NCI-H1092 treated with DMSO at 0.1 percent for 48 hours (cell line): ENCODE measurements at places on chromosomes 12 and 14.

DNA sequence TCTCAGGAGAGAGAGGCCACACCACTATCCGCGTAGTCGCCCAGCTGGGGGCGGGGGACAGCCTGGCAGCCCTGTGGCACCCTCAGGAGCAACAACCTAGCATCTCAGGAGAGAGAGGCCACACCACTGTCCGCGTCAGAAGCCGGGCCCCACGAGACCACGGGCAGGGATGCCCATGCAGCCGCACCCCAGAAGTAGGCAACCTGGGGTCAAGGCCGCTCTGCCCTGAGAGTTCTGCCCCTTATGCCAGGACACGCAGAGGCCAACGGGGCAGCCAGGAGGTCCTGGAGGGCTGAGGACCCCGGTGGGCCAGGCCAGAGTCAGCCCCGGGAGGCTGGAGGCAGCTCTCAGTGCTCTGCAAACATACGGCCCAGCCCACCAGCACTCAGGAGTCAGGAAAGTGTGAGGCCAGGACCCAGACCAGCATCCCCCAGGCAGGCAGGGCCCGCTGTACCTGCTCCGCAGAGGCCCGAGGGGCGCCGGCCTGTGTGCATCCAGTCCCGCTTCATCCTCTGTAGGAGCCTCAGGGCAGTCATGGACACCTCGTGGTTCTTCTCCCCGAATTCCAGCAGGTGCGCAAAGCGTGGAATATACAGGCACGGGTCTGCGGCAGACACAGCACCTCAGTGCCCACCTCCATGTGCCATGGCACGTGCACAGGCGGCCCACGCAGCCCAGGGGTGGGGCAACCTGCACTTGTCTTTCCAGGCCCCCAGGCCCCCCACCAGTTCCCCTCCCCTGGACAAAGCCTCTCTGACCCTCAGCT, 7.3 kb upstream of the BTBD6 start:
- no peak for DNase-seq

DNA sequence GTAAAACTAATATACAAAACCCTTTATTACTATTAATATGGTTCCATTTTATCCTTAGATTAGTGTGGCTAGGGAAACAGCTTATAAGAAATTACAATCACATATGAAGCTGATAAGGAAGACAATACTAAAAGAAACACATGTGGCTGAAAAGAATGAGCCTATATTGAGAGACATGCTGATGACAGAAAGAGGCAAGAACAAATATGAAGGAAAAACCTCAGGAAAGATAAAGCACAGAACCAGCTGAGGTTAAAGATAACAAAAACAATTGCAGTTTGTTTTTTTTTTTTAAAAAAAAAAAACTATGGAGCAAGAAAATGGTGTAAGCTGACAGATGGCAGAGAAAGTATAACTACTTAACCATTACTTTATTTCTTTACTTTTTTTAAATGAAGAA, 69.2 kb upstream of the OSBPL8 start:
- no peak for DNase-seq

- no peak for DNase-seq
Observed at GRCh38 chr12:102435827-102436436, 44.4 kb downstream of the IGF1 start.

- no peak for DNase-seq
Observed at GRCh38 chr14:33834466-33835260, 116.2 kb downstream of the EGLN3 start.

DNA sequence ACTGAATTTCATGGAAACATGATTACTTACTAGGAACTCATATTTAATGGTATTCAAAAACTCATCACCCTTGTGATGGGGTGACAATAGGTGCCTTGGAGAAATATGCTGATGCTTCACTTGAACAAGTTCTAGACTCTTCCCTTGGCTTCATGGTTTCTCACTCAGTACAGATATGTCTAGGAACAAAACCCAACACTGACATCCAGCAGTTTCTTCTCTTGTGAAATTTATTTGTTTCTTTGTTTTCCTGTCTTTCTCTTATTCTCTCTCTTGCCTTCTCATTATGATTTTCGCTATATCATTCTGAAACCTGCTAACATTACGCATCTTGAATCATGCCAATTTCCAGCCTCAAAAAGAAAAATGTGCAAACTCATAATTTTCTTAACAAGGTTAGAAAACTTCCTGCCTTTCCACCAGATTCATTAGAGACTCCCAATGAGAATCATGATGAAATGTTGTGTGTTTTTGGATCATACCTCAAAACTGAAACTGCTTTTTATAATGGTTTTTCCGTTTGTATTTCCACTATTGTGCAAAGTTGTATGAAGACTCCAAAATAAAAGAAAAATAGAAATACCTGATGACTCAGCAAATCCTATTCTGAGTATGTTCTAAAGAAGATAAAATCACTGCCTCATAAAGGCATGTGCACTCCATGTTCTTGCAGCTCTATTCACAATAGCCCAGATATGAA, 1021.5 kb downstream of the TMEM121 start:
- DNase-seq, result no peak

DNA sequence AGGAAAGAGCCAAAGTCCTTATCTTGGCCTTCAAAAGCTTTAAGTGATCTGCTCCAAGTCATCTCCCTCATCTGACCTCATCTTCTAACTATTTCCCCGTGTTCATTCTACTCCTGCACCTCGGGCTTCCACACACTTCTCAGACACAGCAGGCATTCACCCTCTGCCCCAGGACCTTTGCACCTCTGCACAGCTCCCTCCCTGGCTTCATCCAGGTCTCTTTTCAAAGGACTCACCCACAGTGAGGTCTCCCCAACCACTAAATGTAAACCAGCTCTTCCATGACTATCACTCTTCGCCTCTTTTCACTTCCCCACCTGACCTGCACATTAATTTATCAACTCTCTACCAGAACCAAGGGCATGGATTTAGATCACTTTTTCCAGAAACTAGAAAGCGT, 161.8 kb downstream of the PIWIL1 start:
- DNase-seq, result no peak

GRCh38 chr12:53097564-53098353, at the start of gene IGFBP6:
IGFBP6 (plus strand) TSS chr12:53097667; CDS start chr12:53097718, 51 bp downstream.
- DNase-seq, result peak; percentile 35

- no peak for DNase-seq
Observed at GRCh38 chr14:65195042-65195719, 92.9 kb upstream of the MAX start.

DNA sequence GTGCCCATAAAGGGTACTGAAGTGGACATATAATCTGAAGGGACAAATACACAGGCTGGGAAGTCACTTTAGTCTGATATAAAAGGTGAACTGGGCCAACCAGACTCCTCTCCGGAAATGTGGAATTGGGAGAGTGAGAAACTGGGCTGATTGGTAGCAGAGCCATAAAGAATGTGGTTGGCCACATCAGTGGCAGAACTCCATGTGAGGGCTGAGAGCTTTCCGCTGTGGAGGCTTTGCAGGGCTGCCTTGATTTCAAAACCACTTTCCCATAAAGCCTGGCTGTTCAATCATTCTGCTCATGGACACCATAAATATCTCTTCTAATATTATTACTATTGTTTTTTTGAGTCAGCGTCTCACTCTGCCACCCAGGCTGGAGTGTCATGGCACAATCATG, 220.3 kb downstream of the MON2 start:
- no peak for DNase-seq

DNA sequence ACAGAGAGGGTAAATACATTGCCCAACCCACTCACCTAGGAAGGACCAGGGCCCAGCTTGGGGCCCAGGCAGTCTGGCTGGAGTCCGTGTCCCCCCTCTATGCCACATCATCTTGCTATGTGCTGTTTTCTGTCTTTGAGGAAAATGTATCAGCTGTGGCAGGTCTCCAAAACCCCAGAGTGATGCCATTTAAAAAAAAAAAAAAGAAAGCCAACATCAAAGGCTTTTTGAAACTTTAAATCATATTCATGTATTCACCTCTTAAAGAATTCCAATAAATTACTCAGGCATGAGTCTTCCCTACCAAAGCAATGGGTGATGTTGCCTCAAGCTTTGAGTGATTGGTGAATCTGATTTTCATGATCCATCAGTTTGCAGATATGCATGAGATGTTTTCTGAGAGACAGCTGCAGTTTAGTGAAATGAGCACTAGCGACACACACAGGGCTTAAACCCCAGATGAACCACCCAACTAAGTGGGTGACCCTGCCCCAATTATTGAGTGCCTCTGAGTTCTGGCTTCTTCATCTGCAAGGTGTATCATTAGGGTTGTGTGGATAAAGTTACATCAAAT, 6.1 kb downstream of the KRT81 start:
- DNase-seq, result no peak

DNA sequence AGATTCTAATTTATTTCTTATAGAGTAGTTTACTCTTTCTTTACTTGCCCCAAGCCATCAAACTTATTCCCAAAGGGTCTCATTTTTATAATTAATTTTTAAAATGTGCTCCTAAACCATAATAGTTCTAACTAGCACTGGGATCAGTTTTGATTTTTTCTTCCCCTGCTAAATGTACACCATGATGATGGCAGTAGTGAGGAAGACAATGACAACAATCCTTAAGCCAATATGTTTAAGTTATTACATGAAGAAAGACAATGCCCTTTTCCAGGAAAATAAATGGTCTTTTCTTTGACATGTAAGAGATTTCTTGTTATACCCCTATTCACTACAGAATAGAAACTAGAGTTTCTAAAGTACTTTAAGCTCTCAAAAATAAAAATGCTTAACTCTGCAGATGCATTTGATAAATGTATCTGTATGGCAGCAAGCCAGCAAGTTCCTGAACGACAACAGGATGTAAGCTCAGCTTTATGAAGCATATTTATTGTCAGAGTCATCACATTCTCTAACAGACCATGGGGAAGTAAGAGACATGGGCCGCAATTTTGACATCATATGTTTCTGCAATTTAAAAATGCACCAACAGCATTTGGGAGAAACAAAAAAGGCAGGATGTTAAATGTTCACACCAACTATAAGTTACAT, 36.0 kb upstream of the SNX6 start:
- no peak for DNase-seq

GRCh38 chr12:27801630-27802029, 21.6 kb upstream of the MANSC4 start:
- no peak for DNase-seq

DNA sequence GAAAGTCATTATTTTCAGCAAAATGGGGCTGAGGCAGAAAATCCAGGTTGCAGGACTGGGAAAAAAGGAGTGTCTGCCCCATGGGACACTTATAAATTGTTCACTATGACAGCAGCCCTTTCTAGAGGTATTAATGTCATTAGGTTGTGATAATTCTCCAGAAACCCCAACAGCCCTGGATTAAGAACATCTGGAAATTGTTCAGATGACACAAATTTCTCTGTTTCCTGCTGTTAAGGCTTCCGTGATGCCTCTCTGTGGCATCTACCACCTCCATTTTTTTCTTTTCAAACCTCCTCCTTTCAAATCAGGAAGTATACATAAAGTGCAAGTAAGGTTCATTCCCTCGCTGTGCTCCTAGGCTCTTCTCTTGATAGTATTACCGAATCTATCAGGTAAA, 25.6 kb downstream of the EGLN3 start:
- DNase-seq, result no peak

GRCh38 chr12:15963271-15963670, 52.1 kb downstream of the DERA start:
- DNase-seq, result no peak

DNA sequence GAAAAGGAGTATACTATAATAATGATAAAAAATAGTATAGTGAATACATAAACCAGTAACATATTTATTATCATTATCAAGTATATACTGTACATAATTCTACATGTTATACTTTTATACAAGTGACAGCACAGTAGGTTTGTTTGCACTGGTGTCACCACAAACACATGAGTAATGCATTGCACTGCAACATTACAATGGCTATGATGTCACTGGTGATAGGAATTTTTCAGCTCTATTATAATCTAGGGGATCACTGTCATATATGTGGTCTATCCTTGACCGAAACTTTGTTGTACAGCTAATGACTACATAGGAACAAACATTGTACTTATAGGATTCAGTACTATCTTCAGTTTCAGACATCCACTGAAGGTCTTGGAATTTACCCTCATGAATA, 165.8 kb upstream of the SYT1 start:
- no peak for DNase-seq

- DNase-seq, result no peak
Observed at GRCh38 chr12:102487226-102487625, 6.9 kb upstream of the IGF1 start.

DNA sequence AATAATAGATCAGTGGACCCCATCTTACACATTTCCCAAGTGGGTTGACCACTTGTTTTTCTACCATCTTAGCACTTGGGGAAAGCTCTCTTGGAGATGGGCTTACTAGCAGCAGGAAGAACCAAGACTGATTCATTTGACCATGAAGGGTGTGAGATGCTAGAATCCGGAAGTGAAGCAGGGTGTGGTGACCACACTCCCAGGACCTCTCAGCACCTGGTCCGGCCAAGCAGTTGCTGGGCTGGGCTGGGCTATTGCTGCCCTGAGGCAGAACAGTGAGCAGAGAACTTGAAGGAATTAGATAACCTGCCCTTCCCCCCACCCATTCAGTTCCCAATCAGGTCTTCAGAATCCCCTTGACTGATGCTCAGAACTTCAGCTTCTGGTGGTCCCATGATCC, 24.4 kb downstream of the ADCY6 start:
- no peak for DNase-seq

DNA sequence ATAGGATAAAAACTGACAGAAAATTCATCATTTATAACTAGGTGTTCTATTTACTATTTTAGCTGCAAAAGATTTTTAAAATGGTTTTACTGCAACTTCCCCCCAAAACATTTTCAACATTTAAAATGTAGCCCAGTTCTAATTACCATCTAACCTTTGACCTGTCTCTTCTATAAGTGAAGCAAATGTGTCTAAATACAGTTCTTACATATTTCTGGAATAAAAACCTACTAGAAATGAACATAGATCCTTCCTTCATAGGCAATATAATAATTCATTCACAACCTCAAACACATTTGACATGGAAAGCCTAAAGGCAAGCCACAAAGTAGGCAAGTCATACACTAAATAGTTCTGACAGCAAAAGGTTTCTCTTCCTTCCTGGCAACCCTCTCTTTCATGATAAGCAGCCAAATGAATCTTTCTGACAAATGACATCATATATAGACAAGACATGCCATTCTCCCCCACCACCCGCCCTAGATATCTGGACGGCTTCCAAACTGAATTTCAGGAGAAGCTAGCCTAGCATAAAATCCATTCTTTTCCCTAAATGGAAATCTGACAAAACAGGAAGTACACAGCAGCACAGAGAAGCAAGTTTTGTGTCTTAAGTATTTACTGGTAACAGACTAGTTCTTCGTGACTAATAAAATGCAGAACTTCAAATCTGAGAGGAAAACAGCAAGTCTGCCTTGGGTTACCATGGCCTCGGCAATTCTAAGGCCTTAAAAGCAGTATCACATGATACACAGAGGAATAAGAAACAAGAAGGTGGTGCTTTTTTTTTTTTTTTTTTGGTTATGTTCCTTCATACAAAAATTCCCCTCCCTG, 17.2 kb upstream of the ARID4A start:
- no peak for DNase-seq

- DNase-seq, result no peak
Observed at GRCh38 chr12:95443459-95443858, 30.5 kb upstream of the METAP2 start.

- DNase-seq, result peak; percentile 6
Observed at GRCh38 chr12:4030929-4031702, 157.9 kb upstream of the PARP11 start.

- DNase-seq, result no peak
Observed at GRCh38 chr12:73161970-73162369, 889.8 kb downstream of the TRHDE start.
